ENCODE measurements at places on chromosomes 5 and 9.

GRCh38 chr5:76305269-76305668 lies 97.8 kb upstream of the IQGAP2 start:
- peak; percentile 53 for DNase-seq

DNA sequence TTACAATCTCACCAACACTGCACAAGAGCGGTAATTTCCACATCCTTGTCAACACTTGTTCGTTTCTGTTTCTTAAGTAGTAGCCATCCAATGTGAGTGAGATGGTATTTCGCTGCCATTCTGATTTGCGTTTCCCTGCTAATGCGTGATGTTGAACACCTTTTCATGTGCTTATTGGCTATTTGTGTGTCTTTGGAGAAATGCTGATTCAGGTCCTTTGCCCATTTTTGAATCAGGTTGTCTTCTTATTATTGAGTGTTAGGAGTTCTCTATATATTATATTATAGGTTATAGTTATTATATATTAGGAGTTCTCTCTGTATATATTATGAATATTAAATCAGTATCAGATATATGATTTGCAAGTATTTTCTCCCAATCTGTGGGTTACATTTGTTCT lies 59.9 kb upstream of the IRX4 start:
- no peak for DNase-seq

DNA sequence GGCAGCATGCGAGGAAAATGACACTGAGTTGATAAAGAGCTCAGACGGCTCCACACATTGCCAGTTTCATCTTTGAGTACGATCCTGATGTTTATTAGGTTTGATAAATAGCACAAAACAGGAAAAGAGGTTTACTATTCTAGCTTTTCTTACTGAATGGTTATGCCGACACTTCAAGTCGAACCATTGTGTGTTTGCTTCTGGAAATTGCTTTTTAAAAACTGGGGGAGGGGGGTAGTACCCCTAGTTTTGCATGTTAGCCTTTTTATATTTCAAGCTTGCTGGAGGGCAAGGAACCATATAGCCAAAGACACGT lies 5.2 kb downstream of the PTCH1 start:
- no peak for DNase-seq

GRCh38 chr5:117405197-117405596 lies 830.6 kb upstream of the SEMA6A start:
- no peak for DNase-seq

DNA sequence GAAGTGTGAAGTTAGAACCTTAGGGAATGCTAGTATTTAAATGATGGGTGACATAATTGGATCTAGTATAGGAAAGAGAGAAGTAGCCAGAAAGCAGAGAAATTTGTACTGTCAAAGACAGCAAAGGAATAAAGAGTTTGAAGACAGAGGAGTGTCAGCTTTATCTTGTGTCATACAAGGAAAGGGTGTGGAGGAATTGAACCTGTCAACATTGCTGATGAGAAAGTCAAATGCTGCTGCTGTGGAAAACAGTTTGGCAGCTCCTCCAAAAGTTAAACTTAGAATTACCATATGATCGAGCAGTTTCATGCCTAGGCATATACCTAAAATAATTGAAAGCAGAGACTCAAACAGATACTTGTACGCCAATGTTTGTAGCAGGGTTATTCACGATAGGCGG lies 63.7 kb downstream of the DENND4C start:
- no peak for DNase-seq

DNA sequence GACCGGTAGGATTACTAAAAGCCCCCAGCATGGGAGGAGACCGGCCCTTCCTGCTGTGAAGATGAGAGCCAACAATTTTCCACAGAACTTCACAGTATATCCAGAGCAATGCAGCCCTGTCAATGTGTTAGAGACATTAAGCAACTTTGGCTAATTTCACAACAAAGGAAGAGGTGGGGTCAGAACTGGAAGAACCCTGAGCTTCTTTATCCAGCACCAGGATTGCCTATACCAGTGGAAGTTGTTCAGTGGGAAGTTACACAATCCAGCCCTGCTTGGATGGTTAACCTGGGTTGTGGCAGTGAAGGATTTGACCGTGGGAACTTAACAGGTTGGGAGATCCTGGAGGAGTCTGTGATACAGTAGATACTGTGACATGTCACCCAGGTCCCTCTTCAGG lies 197.0 kb downstream of the FBN2 start:
- DNase-seq = no peak

GRCh38 chr5:143614831-143615230 lies 197.1 kb upstream of the HMHB1 start:
- DNase-seq = no peak
